ENCODE measurements at places on chromosomes 16 and 17.

DNA sequence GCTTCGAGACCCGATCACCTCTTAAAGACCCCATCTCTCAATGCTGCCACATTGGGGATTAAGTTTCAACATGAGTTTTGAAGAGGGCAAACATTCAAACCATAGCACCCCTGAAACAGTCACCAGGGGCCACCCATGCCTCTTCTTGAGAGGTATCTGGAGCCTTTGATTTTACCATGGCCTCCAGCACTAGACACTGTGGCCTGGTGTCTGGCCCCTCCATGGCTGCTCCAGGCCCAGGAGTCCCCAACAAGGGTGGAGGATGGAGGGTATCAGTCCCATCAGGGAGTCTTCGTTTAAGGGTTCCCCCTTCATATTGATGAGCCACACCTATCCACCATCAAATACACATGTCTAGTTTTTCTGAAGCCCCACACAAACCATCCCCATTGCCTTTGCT lies 66.5 kb upstream of the CDH5 start:
- no peak for DNase-seq

- no peak for DNase-seq
Measured at GRCh38 chr17:77882481-77883212, 75.9 kb upstream of the TNRC6C start.

DNA sequence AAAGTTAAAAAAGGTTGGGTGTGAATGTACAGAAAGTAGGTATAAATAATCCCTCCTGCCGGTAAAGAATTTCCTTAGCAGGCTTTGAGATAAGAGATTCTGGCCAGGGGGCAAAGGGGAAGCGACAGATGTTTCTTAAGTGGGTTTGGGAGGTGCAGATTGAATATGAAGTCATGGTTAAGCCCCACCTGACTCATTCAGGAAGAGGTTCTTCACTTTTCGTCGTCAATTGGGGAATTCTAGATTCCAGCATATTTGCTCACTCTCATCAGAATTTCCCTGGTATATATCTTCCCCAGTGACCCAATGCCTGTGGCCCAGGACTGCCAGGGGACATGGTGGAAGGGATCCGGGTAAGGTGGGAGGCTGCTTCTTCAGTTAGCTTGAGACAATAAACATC lies 127.8 kb downstream of the CPPED1 start:
- DNase-seq = peak; percentile 73

GRCh38 chr17:62670202-62670821 lies 42.8 kb downstream of the MRC2 start:
- no peak for DNase-seq

GRCh38 chr17:59669944-59670343 lies 37.3 kb downstream of the PTRH2 start:
- no peak for DNase-seq
